ENCODE measurements at places on chromosomes 11 and 22. TPM values are rescaled to one million over a fixed set of nuclear protein-coding genes. Genes with fewer than 3 reads are reported as not detected.

Gene IFITM10
- total RNA-seq, result 4.1 TPM

Gene RIMBP3B
- not detected for total RNA-seq

Gene PRODH
- total RNA-seq, result 1.4 TPM

Gene ARHGEF17
- total RNA-seq, result 31.9 TPM

Gene ST14
- 543 TPM for total RNA-seq

Gene CHRM1
- not detected for total RNA-seq

Data from HT-29 (cell line).